M059J (cell line): ENCODE measurements at places on chromosomes 4 and X. TPM values are rescaled to one million over a fixed set of nuclear protein-coding genes. Genes with fewer than 3 reads are reported as not detected.

The CTSO gene
- 16.1 and 18.0 TPM in 2 replicates for total RNA-seq

The OPHN1 gene
- total RNA-seq: 3.0 and 7.0 TPM in 2 replicates

The TRPC5OS gene
- not detected in 2 replicates for total RNA-seq

The PNMA3 gene
- total RNA-seq: not detected in 2 replicates

The BST1 gene
- 3.0 and 8.6 TPM in 2 replicates for total RNA-seq

The NAP1L2 gene
- 0.12 and 0.62 TPM in 2 replicates for total RNA-seq

The SPARCL1 gene
- 0.07 and 0.37 TPM in 2 replicates for total RNA-seq

The SHISA3 gene
- 0.20 and 1.1 TPM in 2 replicates for total RNA-seq

The RFC1 gene
- 38.3 and 72.9 TPM in 2 replicates for total RNA-seq

The ADRA2C gene
- total RNA-seq: not detected in 2 replicates

The LGI2 gene
- 0.07 TPM in 1 of 2 replicates, not detected in the other for total RNA-seq
